GDM1 (cell line): ENCODE measurements at places on chromosomes 2 and 18.
A peak's percentile ranks its signal among the peaks of the same experiment; 100 is the strongest.

- no peak for DNase-seq
These were observed 58.6 kb downstream of the TMEM17 start for GRCh38 chr2:62447411-62447810.

DNA sequence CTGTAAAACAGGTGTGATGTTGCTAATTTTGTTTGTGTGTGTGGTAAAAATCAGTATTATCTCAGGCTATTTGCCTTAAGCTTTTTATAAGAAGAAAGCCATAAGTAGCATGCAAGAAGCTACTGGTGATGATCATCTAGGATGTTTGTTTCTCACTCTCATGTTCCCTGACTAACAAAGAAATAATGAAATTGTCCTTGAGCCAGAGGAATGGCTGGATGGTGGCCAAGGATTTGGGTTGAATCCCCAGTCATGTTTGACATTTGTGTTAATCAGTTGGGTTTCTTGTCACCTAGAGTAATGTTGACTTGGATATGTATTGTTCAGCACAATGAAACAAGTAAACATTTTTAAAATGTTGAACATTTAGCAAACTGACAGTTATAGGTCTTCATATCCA, 496.8 kb upstream of the ZEB2 start:
- DNase-seq, result no peak

DNA sequence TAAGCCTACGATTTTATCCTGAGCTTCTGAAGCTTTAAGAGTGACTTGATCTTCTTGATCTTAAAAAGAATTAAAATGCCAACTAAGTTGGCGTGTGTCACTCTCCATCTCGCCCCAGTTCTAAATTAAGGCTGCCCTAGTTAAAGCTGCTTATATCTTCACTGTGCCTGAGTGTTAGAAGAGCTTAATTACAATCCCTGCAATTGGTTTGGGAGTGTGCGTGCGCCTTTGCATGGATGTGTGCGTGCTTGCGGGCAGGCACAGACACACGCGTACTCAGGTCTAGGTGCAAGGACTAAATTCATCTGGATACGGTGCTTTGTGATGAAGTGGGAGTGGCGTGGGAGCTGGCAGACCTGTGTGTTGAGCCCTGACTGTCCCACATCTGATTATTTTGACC, 201.5 kb downstream of the FAM210A start:
- DNase-seq, result no peak

- DNase-seq, result no peak
These were observed 23.4 kb upstream of the UGP2 start for GRCh38 chr2:63818271-63818670.

- DNase-seq, result no peak
These were observed 37.3 kb upstream of the PEX13 start for GRCh38 chr2:60980071-60980815.

DNA sequence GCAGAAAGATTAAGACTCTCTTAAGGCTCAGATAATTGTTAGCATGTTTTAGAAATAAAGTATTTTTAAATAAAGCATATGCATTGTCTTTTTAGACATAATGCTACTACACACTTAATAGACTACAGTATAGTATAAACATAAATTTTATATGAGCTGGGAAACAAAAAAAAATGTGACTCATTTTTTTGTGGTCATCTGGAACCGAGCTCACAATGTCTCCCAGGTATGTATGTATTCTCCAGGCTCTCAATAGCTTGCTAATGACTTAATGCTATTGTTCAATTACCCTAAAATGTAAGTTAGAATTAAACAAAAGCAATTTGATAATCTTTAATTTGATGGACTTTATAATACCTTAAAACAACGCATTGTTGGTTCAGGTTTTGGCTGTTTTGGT, 167.2 kb downstream of the NUP35 start:
- DNase-seq, result no peak

DNA sequence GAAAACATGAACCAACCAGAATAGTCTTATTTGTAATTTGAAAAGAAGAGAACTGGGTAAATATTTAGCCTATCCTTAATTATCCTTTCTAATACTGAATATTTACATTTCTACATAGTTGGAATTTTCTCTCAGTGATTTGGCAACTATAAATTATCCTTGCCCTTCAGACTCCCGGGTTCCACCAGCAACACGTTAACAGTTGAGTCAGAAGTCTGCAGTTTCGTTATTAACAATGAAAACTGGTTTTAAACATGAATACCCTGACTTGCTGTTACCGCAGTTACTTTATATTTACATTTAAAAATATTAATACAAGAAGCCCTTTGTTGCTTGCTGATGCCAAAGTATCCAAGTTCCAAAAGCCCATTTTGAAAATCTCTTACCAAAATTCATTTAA, 673.0 kb downstream of the ARHGAP15 start:
- no peak for DNase-seq

GRCh38 chr2:152730591-152731333, 12.3 kb downstream of the ARL6IP6 start:
- DNase-seq, result no peak

DNA sequence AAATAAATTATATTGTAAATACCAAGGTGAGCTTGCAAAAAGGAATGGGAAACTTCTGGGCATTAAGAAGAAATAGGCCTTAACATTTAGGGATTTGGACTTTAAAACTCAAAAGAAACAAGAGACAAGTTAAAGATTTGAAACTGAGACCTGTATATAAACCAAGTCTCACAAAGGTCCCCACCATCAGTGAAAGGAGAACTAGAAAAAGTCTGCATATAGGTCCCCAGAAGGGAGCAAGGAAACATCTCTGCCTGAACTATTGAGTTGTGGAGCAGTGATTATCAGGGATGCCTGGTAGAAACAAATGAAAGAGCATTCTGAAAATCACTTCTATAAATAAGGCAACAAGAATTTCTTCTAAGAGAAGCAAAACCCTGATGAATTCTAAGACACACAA, 30.5 kb upstream of the ITGAV start:
- DNase-seq, result no peak

- DNase-seq, result no peak
These were observed 78.7 kb upstream of the RGPD5 start for GRCh38 chr2:109715313-109715805.

DNA sequence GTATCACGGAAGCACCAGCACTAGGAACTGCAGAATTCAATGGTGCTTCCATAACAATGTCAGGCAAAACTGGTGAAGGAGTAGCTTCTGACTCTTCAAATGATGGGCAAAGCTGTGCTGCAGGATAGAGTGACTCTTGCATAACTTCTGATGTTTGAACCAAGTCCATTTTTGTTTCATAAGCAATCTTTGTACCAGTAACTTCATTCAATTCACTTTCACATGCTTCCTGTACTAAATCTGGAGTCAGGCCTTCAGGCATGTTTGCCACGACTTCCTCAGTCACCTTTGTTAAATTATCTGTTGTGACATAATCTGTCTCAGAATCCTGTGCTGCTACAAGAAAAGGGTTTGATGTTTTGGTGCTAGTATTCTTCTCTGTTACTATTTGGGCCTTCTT, 24.0 kb downstream of the RTN4 start:
- DNase-seq, result no peak

DNA sequence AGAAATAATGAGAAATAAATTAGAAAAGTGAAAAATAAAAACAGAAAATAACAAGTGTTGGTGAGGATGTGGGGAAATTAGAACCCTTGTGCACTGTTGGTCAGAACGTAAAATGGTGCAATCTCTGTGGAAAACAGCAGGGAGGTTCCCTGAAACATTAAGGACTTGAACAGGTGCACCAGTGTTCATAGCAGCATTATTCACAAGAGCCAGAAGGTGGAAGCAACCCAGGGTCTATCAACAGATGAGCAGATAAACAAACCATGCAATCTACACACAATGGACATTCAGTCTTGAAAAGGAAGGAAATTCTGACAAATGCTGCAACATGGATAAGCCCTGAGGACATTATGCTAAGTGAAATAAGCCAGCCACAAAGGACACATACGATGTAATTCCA, 58.2 kb upstream of the TFCP2L1 start:
- DNase-seq, result no peak

- DNase-seq, result no peak
These were observed 128.1 kb upstream of the RBMS1 start for GRCh38 chr2:160621748-160622147.

DNA sequence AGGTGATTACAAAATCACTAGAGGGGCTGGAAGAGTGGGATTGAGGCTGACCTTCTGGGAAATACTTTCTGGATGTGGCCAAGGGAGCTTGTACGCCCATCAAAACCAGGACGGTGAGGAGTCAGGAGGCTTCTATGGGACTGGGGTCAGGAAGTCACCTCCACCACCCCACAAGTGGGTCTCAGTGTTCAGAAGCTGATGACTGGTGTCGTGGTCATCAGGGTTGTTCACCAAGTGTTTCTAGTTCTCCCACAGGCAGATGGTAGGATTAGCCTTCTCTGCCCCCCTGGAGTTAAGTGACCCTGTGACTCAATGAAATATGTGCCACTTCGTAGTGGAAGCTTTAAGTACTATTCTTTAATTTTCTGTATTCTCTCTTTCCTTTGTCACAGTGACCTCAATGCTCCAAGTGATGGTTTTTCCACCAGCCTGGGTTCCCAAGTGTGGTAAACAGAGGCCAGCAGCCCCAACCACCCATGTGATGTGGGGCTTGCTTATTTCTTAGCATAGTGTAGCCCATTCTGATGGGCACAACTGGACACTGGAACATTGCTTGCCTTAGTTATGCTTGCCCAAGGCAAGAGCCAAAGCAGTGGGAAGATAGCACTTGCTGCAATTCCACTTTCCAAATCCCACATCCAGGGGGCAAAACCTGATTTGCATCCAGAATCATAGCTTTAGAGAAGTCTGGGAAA, 258.8 kb downstream of the CYP26B1 start:
- no peak for DNase-seq

GRCh38 chr18:12485479-12486105, 77.9 kb downstream of the PRELID3A start:
- no peak for DNase-seq

GRCh38 chr18:36302676-36303075, 5.2 kb downstream of the FHOD3 start:
- DNase-seq, result no peak

DNA sequence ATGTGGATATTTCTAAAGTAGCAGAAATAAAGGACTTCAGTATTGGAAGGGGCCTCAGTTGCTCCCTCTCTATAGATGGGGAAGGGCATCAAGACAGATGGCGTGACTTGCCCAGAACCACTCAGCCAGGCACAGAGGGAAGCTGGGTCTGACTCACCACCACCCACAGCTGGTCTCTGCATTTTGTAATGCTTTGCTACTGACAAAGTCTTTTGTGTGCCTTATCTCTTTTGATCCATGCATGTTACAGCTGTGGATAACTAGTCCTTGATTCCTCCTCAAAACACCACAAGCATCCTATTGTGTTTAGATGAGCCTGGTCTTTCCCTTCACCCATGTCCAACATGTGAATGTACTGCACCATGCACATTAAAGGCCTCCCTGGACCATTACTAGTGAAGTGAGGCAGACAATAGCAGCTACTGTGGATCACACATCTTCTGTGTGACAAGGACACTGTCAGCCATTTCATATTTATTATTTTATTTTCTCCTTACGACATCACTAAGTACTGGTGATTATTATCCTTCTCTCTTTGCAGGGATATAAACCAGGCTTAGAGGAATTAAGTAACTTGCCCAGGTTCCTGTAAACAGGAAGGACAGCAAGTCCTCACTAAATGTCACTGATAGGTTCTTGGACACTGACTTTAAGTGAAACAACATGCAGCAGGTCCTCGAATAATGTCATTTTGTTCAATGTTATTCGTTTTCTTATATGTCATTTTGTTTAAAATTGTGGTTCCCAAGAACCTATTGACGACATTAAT, 29.6 kb upstream of the IL37 start:
- DNase-seq, result peak; percentile 65
